ENCODE measurements at places on chromosomes 13 and 19. TPM values are rescaled to one million over a fixed set of nuclear protein-coding genes. Genes with fewer than 3 reads are reported as not detected.

- H3K4me1 ChIP-seq, result peaks cover 43% of the 10 kb centered on the region
- DNase-seq, result peak; percentile 86
- no peaks in the 10 kb centered on the region for H3K36me3 ChIP-seq
- H3K27me3 ChIP-seq, result no peaks in the 10 kb centered on the region
- H3K27ac ChIP-seq, result peak within 1 kb of the TSS; percentile 65
These were observed at the start of gene HIF3A for GRCh38 chr19:46296722-46297461. TSS of gene HIF3A (plus strand) at chr19:46297042. CDS start at chr19:46297077, 35 bp downstream.

DNA sequence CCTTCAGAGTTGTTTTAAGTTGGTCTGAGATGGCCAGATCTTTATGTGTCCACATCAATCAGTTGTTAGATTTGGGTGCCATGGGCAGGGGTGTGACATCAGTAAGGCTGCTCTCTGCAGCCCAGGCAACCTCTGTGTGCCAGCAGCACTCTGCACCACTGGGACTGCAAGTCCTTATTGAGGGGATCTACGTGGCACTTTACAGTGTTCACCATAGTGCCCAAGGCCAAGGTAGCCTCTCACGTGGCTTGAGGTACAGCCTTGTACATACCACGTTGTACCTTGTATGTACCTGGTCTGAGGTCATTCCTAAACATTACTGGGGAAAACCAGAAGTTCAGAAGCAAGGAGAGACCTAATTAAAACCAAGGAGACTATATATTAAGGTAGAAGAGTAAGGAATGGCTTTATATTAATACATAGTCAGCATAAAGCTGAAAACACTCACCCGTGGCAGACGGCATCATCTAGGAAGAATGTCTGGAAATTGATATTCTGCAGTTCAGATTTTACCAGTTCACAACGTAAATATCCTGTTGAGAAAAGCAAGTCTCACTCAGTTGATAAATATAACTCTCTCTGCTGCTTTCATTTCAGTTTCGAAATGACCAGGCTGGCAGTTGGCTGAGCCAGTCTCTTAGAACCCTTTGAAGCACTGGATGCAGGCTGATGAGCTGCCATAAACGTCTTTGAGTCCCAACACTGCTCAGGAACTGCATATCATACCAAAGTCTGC, 128.8 kb downstream of the ZDHHC20 start:
- no peak for DNase-seq
- no peaks in the 10 kb centered on the region for H3K36me3 ChIP-seq
- H3K4me3 ChIP-seq, result no peak overlapping the region
- no peak overlapping the region for H3K27ac ChIP-seq
- no peaks in the 10 kb centered on the region for H3K4me1 ChIP-seq

DNA sequence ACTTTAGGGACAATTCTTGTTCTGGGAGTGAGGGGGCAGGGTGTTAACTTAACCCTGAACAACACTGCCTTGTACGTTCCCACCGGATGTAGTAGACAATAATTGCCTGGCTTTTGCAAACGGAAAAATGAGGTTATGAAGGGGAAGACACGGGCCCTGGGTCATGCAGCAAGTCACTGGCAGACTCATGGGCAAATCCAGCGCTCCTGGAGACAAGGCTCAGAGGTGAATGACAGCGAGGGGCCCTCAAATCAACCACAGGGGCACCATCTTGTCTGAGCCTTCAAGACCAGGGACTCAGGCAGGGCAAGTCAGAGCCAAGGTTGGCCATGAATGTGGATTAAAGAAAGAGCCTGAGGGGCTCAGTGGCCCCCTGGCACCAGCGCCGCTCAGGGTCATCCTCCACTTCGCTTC, 2.8 kb downstream of the RASA3 start:
- no peaks in the 10 kb centered on the region for H3K27me3 ChIP-seq
- peak overlapping the region; percentile 81 for H3K27ac ChIP-seq
- H3K4me3 ChIP-seq, result no peak overlapping the region
- no peaks in the 10 kb centered on the region for H3K36me3 ChIP-seq
- no peak for DNase-seq
- peaks cover 46% of the 10 kb centered on the region for H3K4me1 ChIP-seq

Gene CGB2
- total RNA-seq, result not detected

Measured in upper lobe of right lung (tissue), 1 donor.